ENCODE measurements at places on chromosomes 4 and X.

DNA sequence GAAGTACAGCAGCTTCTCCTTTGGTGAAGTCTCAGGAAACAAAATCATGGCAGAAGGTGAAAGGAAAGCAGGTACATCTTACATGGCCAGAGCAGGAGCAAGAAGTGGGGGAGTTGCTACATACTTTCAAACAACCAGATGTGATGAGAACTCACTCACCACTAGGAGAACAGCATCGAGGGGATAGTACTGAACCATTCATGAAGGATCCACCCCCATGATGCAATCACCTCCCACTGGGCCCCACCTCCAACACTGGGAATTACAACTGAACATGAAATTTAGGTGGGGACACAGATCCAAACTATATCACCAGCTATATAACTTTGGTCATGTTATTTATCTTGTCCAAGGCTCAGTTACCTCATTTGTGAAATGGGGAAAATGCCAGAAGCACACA, 159.4 kb downstream of the OPHN1 start:
- no peak for DNase-seq

DNA sequence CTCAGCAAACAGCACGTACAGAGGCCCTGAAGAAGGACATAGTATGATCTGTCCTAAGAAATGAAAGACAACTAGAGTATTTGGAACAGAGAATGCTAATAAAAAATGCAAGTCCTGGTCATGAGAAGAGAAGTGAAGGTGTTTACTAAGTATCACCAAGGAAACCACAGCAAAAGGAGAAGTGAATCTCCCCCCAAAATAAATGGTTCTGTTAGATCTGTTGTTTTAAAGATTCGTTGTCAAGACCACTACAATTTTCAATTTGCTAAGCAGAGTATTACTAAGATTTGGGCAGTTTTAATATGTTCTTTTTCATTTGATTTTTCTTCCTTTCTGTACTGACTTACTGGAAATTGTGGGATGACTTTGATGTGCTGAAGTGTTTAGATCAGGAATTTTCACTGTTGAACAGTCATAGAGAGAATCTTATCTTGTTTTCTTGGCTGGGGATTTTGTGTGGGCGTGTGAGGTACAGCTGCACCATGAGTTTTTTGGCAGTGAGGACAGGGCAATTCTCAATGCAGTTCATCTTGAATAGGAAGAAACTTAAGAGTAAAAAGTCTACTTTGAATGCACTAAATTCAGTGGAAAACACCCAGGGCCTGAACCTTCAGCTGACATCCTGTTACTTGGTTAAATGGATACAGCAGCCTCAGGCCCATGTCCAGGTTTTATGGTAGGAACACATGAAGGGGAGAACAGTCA, 132.2 kb downstream of the STIM2 start:
- peak; percentile 89 for DNase-seq

GRCh38 chrX:3462166-3462508, 115.7 kb upstream of the MXRA5 start:
- DNase-seq, result peak; percentile 43

GRCh38 chr4:10063544-10064300, 42.4 kb upstream of the SLC2A9 start:
- DNase-seq, result peak; percentile 78

DNA sequence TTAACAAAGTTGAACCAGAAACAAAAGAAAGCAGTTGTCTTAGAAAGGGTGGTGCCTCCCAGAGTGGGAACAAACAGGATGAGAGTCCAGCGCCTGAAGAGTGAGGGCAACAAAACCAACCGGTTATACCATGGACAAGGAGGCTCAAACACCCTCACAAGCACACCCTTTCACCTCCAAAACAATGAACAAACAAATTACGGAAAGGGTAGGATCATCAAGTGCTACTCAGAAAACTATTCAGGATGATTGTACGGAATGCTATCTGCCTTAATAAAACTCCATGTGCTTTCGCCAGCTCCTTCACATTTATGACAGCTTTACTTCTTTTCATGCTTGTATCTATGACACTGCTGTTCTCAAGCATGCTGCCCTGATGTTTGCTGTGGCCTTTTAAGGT, 26.8 kb downstream of the SLC39A8 start:
- DNase-seq, result no peak

GRCh38 chrX:47933946-47934345, 69.8 kb downstream of the ZNF182 start:
- DNase-seq, result no peak

DNA sequence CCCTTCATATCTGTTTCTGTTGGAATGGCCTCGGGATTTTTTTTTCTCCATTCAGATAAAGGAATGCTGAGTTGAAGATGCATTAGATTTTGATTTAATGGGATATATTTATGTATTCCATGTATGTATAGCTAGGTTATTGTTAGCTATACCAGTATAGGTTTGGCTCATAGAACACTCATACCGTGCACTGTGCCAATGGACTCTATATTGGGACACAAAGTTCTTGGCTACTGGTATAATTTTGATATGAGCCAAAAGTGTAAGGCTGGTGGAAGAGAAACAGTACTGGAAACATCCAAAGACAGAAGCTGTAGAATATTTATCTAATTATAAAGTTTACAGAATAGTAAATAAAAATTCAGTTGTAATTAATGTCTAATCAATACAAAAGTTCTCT, 1912.1 kb downstream of the STIM2 start:
- DNase-seq, result no peak

Measured in muscle of leg (tissue), 16 donors.